Hypothalamus (tissue), 51 donors: ENCODE measurements at places on chromosomes 1 and 21.

DNA sequence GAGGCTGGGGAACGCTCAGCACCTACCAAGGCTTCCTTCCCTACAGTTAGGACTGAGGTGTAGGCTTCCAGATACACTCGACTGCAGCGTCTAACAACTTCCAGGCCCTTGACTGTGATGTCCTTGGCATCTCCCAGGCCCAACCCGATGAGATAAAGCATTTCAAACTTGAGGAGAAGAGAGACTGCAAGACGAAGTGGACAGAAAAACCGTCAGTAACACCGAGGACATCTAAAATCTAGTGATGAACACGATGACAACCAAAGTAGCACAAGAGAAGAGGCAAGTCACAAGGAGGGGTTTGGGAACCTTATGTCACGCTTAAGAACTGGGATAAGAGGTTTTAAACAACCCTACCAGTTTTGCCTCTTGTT, 314 bp downstream of the DPH5 start:
- no peak for DNase-seq

DNA sequence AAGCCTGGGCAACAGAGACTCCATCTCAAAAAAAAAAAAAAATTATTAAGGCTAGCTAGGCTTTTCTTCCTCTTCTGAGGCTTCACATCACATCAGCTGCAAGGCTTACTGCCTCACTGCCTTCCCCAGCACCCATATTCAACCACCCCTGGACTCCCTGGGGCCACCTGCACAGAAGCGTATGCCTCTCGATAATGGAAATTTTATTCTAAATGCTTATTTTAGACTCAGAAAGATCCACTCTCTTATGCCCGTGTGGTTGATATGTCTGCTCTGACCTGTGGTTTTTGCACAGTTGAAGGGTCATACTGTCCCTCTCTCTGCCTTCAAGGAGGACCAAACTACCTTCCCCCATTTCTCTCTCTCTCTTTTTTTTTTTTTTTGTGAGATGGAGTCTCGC, 1.5 kb upstream of the FCRLA start:
- no peak for DNase-seq

- DNase-seq, result no peak
Measured at GRCh38 chr1:154808909-154809262, 61.2 kb downstream of the KCNN3 start.

DNA sequence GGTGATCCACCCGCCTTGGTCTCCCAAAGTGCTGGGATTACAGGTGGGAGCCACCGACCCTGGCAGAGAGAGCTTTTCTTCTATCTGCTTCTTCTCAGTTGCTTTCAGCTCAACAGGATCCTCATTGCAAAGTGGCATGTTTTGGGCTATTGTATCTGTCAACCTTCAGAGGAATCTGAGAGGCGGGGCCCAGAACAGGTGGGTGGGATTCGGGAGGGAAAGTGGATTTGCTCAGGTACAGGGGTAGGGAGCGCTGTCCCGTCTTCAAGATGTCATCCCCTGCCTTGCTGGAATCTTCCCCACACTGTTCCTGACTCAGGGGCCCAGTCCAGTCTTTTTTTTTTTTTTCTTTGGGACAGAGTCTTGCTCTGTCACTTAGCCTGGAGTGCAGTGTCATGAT, 26.9 kb upstream of the RCC2 start:
- DNase-seq, result no peak

GRCh38 chr21:44269090-44269489, 7.4 kb upstream of the DNMT3L start:
- no peak for DNase-seq

DNA sequence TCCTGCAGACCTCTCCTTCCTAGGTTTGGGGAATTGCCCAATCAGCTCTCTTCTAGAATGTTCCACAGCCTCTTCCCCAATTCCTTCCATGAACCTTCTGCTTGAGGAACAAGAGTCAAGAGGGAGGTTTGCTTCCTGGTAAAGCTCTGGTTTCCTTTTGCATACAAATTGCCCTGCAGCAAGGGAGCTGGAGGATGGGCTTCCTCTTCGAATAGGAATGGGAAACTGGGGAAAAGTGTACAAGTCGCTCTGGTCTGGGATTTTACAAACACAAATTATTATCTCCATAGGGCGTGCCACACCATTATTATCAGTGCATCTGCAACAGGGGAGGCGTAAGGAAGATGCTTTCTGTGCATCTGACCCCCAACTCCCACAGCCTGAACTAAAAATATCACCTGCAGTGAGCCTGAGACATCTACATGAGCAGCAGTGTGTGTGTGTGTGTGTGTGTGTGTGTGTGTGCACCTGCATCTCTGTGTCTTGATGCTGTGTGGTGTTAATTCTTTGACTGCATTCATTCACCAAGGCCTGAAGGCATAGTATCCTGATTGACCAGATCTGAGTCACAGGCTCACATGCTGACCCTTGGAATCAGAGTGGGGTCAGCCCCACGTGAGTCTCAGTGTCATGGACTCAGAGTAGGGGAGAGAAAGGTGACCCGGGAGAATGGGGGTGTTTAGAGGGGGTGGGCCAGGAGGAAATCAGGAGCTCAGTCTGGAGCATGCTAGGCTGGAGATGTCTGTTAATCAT, 272.9 kb downstream of the KAZN start:
- no peak for DNase-seq

DNA sequence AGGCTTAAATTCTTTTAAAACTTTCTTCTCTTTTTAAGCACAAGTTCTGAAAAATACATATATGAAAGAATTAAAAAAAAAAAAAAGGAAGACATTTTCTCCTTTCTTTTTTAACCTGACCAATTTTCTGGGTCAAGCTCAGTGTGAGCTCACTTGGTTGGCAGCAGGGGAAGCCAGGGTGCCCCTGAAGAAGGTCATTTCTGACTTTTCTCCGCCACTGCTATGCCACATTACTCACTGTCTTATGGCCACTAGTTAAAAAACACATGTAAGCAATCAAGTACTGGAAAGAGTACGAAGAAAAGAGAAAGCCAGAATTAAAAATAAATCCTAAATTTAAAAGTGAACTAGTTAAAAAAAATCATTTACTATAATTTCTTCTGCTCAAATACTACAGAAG, 275.0 kb downstream of the NEGR1 start:
- no peak for DNase-seq
